ENCODE measurements at places on chromosomes 5 and 9.

DNA sequence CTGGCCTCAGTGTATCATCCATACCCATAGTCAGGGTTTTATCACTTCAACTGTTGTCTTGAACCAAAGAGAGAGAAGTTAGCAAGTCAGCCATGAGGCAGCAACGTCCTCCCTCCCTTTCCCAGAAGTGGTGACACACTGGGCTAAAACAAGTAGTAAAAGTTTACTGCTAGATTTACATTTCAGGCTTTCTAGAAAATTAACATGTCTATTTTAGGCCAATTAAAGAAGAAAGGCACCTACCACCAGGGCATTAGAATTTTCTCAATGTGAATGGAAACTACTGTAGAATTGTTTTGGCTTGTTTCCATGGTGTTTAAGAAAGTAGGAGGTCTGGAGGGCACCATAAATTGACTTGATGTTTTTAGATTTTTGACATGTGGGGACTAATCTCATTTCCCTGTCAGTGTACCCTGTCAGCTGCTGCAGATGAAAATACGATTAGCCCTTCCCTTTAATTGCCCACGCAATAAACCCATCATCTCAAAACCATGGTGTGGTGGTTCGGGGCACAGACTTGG is 121.8 kb upstream of the ELL2 start:
- no peak for DNase-seq

DNA sequence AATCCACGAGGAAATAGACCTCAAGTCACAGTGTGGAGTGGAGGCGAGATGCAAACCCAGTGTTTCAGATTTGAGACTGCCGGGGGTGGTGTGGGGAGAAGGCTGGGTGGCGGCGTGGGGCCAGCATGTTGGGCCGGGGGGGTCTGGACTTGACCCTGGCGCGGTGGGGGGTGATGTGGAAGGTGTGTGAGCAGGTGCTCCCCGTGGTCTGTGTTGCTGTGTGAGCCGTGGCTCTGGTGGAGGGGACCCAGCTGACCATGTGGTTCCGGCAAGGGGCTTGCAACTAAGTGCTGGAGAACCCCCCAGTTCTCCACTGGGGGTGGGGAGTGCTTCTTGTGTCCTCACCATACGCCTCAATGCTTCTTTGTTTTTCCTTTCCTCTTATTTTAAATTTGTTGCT is 25.8 kb downstream of the PRRC2B start:
- DNase-seq, result no peak

DNA sequence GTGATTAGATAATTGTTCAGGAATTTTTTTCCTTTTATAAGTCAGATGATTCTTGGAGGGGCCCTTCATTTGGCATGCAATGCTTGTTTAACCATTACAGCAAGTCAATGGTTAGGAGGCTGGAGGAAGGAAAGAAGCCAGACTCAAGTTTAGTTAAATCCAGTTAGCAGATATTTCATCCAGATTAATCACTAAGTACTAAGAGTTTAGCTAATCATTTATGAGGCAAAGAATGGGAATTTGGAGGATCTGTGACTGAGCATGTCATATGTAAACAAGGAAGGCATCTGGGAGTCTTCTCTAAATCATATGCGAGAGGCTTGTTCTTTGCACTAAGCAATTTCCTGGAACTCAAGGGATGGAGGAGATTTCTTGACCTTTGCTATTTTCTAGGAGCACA is 145.3 kb upstream of the SGCD start:
- no peak for DNase-seq

GRCh38 chr9:133830310-133830709 is 92.2 kb upstream of the SARDH start:
- no peak for DNase-seq

GRCh38 chr5:92644266-92644886 is 936.6 kb downstream of the NR2F1-AS1 start:
- DNase-seq, result no peak

DNA sequence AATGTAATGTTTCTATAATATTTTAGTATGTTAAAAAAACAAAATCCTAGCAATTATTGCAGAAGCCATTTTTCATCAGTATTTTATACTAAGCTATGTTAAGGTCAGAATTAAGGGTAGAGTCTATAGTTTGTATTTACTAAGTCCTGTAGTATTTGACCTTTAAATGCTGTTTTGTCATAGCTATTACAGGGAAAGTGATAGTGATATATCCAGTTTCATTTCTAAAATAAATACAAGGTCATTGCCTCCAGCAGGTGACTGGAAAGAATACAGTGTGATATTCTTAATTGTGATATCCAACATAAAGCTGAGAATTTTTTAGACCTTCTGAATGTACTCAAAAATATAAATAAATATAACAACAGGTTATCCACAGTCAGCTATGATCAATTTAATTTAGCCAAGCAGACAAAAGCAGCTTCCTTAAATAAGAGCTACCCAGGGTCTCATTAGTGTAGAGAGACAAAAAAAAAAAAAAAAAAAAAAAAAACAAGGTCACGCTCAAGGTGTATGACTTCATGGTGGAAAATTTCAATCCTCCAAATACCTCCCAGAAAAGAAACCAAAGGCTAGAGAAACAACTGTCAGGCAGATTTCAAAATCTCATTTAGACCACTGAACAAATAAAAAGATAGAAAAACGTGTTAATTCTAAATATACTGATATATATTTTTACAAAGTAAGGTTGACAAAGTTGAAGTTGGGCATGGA is 278.7 kb downstream of the HCN1 start:
- DNase-seq, result no peak

DNA sequence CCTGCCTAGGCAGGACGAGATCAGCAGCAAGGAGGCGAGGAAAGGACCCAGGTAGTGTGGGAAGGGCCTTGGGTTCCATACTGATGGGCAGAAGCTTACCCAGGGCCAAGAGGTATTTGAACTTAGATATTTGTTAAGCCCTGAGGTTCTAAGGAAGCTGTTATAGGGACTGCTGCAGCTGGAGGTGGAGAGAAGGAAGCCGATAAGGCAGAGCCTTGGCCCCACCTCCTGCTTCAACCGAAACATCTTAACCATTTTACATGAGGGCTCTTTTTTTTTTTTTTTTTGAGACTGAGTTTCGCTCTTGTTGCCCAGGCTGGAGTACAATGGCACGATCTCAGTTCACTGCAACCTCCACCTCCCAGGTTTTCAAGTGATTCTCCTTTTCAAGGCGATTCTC is 8.6 kb upstream of the AQP3 start:
- DNase-seq, result no peak

GRCh38 chr5:178533136-178533535 is 57.1 kb downstream of the COL23A1 start:
- DNase-seq, result no peak

DNA sequence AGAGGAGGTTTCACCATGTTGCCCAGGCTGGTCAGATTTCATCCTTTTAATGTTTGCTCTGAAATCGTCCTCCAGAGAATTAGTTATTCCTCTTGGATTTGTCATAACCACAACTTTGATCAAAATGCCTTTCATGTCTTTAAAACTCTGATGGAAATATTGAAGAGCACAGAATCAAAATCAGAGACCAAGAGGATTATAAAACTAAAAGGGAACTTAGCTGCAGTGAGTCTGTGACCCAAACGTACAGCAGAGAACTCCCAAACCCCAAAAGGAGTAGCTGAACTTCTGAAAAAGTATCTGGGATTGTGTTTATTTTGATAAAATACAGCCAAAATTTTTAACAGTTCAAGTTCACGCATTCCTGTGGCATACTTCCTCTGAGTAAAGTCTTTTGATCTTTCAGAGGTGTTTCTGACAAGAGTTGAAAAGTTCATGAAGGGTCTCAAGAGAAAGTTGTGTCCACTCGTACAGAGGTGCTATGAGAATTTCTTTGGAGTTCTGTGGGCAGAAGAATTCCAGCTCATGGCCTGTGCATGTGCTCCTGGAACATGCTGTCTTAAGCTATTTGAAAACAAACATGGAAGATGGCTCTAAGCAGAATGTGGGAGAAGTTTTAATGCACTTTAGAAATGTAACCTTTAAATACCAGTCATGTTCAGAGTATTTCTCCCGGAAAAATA is 124.0 kb downstream of the ESM1 start:
- DNase-seq, result no peak

GRCh38 chr9:109286981-109287380 is 33.9 kb downstream of the EPB41L4B start:
- no peak for DNase-seq

DNA sequence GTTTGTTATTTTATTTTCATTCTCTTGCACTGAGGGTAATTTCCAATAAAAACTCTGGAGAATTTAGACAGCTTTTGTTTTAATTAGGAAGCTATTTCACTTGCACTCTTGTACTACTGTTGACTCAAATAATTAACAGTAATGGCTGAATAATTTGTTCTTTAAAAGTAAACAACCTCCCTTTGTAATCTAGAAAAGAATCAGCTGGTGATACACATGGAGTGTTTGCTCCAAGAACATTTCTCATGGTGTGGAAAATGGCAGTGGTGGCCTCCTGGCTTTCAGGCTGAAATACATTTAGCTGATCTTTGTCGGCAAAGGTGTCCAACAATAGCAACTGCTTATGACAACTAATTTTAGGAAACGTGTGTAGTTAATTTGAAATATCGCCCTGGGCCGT is 129.4 kb downstream of the C9orf152 start:
- no peak for DNase-seq

DNA sequence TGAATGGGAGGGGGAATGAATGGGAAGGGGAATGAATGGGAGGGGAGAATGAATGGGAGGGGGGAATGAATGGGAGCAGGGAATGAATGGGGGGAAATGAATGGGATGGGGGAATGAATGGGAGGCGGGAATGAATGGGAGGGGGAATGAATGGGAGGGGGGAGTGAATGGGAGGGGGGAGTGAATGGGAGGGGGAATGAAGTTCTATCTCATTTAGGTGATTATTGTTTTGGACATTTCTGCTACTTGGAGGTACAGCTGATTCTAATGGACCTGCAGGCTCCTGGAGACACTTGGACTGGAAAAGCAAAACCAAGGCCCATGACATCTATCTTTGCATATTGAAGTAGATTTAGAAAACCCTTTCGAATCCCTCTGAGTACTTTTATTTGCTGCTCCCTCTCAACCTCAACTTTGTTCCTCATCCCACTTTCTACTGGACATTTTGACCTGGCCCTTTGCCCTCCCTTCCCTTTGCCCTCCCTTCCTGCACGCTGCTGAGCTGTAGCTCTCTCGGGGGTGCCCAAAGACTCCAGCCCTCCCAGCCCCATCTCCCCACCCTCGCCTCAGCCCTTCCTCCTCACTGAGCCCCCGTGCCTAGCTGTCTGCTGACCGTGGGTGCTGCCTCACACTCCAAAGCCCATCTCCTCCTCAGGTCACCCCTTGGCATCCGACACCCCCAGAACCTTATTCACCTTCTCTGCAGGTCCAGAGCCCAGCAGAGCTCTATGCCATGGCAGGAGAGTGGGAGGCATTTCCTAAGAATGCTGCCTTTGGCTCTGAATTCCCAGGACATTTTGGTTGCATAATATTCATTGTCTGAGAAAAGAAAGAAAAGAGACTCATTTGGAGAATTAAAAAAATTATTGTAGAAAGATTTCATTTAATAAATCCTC is 19.9 kb upstream of the LPCAT1 start:
- DNase-seq, result no peak

GRCh38 chr5:119398727-119399466 is 43.1 kb downstream of the TNFAIP8 start:
- DNase-seq, result peak; percentile 32

DNA sequence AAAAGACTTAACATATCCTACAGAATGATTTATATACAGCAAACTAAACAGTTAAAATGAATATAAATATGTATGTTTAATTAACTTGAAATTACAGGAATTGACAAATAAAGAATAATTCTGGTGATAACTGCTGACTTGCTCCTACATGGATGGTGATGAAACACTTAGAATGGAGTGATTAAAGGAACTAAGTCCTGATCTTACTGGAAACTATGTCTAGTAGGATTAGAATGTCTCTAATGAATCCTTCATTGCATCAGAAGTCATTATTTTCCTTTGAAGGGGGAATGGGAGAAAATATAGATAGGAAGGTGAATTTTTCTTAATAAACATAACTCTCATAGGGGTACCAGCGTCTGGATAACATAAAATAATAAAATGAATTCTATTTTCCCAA is 77.1 kb downstream of the CAMK4 start:
- DNase-seq, result no peak

DNA sequence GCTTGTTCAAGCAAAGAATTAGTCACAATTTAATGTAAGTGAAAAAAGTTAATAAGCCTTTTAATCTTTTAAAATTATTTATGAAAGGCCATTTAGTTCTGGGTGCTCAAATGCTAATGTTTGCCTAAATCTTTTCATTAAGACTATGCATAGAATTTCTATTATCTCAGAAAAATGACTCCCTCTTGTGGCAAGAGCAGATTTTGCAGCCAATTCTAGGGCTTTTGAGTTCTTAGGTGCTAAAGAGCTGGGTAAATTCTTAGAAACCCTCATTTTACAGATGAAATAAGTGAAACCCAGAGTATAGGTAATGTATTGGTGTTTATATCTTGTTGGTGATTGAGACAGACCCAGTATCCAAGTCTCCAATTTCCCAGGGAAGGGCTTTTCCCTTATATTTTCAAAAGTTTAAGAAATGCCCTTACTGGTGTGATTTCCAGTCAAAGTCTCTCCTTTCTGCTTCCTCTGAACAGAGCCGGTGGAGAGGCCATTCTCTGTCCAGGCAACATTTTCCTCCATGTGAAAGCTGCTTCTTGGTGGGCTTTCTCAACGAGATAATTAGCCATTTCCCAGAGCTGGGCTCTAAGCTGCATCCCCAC is 24.1 kb upstream of the PCSK5 start:
- peak; percentile 72 for DNase-seq

DNA sequence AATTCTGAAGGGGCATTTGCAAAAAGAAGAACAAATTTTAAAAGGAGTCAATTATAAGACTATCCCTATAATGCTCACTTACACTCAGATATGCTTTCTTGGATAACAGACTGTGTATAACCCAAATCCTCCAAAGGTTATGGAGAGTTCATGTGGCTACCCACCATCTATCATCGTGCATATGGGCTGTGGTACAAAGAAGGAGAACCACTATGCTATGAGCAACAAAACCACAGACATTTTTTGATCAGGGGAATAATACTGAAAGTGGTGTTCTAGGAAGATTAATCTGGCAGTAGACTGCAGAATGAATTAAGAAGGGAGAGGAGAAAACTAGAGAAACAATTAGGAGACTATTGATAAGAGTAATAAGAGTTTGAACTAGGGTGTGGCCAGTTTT is 16.8 kb downstream of the NR3C1 start:
- no peak for DNase-seq

GRCh38 chr5:37859805-37860204 is 20.0 kb upstream of the GDNF start:
- DNase-seq, result no peak

DNA sequence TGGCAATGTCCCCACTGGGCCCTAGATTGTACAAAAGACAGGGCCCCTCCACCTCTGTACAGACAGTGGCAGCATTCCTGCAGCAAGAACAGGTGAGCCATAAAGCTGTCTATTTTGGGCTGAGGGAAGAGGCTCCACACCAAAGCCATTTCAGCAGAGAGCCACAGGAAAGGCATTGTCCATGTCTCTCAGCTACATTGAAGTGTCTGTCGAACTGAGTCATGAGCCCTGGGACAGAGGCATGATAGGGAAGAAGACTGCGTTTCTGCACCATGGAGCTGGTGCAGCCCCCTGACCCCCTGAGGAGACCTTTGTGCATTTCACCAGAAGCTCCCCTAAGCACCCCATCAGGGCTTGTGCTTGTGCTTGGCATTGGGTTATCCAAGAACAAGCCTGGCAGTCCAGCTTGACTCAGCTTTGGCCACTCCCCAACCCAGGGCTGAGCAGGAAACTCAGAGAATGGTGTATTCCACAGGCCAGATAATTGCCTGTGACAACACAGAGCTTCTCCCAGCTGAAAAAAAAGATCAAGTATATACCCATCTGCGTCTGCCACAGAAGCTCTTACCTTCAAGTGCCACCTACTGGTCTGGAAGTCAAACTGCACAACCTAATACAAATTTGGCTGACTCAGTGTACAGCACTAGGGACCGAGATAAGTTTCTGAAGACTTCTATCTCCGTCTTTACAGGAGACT is 5.9 kb upstream of the FRMD3 start:
- DNase-seq, result peak; percentile 56

All from small intestine (tissue), 16 donors.